CD4-positive, alpha-beta T cell treated with Interleukin-17A for 4 hours (primary cell): ENCODE measurements at places on chromosomes 1 and 21.

- peak; percentile 86 for DNase-seq
Measured at GRCh38 chr1:6245086-6245868, 1.3 kb downstream of the HES3 start.

DNA sequence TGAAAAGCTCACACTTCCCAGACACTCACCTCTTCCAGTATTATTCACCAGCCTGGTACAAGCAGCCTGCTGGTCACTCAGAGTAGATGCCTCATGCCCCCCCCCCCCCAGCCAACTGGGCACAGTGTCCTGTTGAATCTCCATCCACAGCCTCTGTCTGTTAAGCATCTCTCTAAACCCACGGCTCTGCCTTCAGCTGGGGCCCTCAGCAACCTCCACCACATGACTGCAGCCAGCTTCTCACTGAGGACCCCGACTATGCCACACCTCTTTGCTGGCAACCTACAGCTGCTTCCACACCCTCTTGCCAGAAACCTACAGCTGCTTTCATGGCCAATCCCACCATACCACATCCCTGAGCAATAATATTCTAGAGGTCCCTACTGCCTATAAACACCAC, 113.1 kb downstream of the RHOU start:
- DNase-seq: no peak

DNA sequence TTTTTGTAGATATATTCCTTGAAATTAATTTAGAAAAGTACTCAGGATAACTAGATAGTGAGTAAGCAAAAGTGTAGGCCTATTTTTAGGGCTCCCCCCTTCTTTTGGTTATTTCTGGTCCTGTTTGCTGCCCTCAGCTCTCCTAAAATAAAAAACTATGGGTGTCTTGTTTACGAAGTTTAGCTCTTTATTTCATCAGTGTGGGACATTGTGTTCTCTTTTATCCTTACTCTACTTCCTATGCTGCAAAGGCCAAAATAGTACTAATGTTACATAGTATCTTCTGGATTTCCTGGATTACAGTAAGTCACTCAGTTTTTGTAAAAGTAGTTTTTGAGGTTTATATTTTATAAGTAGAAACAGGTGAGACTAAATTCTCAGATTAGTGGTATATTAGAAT, 15.4 kb downstream of the CEP350 start:
- DNase-seq: no peak

DNA sequence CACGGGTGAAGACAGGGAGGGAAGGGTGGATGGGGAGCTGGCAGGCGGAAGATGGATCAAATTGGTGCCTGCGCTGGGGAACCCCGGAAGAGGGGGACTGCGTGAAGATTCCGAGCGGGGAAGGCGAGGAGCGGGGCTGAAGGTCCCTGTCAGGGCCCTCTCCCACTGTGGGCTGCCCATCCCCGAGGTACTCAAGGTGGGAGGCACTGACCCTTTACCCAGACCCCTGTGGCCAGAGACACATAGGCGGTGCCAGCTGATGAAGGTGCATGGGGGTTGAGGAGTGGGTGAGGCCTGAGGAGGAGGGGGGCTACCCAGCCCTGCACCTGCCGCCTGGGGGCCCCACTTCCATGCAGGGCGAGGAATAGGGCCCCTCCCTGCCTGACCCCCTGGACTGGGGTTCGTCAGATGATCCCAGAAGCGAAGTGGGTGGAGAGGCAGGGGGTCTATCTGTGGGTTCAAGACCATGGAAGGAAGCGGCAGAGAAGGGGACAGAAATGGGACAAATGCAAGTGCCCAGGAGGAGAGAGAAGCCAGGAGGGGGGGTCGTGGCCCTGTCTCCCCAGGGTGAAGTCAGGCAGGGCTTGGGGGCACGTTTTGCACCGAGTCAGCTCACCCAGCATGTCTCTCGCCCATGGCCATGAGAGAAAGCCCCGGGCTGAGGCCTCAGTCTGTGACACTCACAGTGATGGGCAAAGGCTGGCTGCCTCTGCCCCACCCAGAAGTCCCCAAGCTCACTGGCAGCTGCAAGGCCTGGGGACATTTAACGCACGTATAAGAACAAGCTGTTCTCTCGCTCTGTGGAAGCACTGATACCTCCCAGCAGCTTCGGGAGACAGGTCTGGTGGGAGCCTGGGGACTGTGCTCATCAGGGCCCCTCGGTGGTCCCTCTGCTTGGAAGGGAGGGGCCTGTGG, 7.0 kb upstream of the MMEL1 start:
- DNase-seq: no peak

DNA sequence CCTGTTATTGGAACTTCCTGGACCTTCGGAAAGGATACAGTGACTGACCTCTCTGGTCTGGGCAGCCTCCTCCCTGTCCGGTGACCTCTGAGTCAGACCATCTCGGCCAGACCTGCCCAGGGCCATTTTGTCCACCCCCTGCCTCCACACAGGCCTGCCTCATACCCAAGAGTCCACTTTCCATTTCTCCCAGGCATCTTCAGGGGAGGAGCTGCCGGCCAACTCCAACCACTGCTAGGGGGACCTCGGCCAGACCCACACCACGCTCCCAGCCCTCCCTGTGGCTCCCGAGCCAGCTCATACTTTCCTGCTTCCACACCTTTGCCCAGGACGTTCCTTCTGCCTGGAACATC, 29.5 kb upstream of the RUNX3 start:
- DNase-seq: no peak

DNA sequence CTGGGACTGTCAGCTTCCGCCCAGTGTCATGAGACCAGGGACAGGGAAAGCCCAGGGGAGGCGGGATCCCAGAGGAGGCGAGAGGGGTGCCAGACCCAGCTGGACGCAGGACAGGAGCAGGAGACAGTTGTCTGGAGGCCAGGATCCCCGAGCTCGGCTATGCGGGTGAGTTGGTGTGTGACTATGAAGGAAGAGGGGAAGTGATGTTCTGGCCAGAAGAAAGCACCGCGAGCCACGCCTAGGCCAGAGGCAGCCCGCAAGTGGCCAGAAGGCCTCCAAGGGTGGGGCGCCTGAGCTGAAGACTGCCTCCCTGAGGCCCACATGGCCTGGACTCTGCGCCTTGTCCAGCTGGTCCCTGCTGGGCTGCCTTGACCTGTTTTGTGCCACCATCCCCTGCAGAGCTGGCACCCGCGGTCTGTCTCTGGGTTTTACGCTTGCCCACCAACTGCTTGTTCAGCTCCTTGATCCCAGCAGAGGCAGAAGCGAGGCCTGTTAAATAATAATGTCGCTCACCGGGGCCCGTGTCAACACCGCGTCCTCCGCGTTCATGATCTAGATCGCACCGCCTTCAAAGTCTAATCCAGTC, 85.2 kb upstream of the ACTL8 start:
- DNase-seq: no peak

GRCh38 chr1:233097959-233098580, 147.7 kb downstream of the NTPCR start:
- DNase-seq: no peak
